Heart right ventricle (tissue), 16 donors: ENCODE measurements at places on chromosomes 7 and 10. TPM values are rescaled to one million over a fixed set of nuclear protein-coding genes. Genes with fewer than 3 reads are reported as not detected.

GRCh38 chr10:119221666-119222065, 14.3 kb downstream of the GRK5 start:
- peaks cover 95% of the 10 kb centered on the region for H3K4me1 ChIP-seq
- peaks cover 3% of the 10 kb centered on the region for H3K36me3 ChIP-seq
- H3K27me3 ChIP-seq = no peaks in the 10 kb centered on the region
- no peak overlapping the region for H3K4me3 ChIP-seq
- peak overlapping the region; percentile 76 for H3K27ac ChIP-seq
- no peak for DNase-seq

DNA sequence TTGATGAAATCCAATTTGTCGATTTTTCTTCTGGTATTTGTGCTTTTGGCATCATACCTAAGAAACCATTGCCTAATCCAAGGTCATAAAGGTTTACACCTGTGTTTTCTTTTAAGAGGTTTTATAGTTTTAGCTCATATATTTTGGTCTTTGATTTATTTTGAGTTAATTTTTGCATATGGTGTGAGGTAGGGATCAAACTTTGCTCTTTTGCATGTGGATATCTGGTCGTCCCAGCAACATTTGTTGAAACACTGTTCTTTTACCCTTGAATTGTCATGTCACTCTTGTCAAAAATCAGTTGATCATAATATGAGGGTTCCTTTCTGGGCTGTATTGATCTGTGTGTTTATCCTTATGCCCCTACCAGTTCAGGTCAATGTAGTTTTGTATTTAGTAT, 232.5 kb upstream of the SH2B2 start:
- H3K36me3 ChIP-seq = no peaks in the 10 kb centered on the region
- no peak overlapping the region for H3K27ac ChIP-seq
- no peaks in the 10 kb centered on the region for H3K27me3 ChIP-seq
- DNase-seq = no peak
- H3K4me3 ChIP-seq = no peak overlapping the region

GRCh38 chr7:63065684-63066083, 933.0 kb upstream of the ZNF722 start:
- no peak overlapping the region for H3K4me3 ChIP-seq
- no peaks in the 10 kb centered on the region for H3K27me3 ChIP-seq
- H3K4me1 ChIP-seq = no peaks in the 10 kb centered on the region
- no peak overlapping the region for H3K27ac ChIP-seq
- no peaks in the 10 kb centered on the region for H3K36me3 ChIP-seq

- no peak for DNase-seq
- no peak overlapping the region for H3K4me3 ChIP-seq
- H3K36me3 ChIP-seq = peaks cover 25% of the 10 kb centered on the region
- no peaks in the 10 kb centered on the region for H3K27me3 ChIP-seq
- H3K4me1 ChIP-seq = peaks cover 22% of the 10 kb centered on the region
These were observed 198.2 kb downstream of the TCF7L2 start for GRCh38 chr10:113148071-113148825.

GRCh38 chr7:23918856-23919255, 208.8 kb downstream of the STK31 start:
- no peak for DNase-seq
- H3K27me3 ChIP-seq = no peaks in the 10 kb centered on the region
- H3K36me3 ChIP-seq = no peaks in the 10 kb centered on the region
- no peak overlapping the region for H3K27ac ChIP-seq
- H3K4me3 ChIP-seq = no peak overlapping the region

DNA sequence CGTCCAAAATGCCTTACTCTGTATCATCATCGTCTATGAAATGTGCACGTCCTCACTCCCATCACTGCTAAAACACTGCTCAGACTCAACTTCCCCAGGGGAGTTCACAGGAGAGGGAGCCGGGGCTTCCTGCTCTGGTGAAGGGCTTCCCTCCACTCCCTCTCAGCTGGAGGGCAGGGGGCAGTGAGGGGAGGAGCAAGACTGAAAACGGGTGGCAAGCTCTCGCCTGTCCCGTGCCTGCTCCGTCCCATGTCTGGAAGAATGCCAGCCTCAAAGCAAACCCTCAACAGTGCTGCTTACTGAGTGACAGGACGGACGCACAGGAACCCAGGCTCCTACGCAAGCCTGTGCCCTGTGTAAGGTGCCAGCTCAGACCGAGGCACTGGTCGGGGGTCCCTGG, 25.1 kb downstream of the PRKAG2 start:
- no peak overlapping the region for H3K4me3 ChIP-seq
- H3K27ac ChIP-seq = peak overlapping the region; percentile 2
- H3K36me3 ChIP-seq = no peaks in the 10 kb centered on the region
- DNase-seq = peak; percentile 15
- H3K4me1 ChIP-seq = peaks cover 5% of the 10 kb centered on the region

DNA sequence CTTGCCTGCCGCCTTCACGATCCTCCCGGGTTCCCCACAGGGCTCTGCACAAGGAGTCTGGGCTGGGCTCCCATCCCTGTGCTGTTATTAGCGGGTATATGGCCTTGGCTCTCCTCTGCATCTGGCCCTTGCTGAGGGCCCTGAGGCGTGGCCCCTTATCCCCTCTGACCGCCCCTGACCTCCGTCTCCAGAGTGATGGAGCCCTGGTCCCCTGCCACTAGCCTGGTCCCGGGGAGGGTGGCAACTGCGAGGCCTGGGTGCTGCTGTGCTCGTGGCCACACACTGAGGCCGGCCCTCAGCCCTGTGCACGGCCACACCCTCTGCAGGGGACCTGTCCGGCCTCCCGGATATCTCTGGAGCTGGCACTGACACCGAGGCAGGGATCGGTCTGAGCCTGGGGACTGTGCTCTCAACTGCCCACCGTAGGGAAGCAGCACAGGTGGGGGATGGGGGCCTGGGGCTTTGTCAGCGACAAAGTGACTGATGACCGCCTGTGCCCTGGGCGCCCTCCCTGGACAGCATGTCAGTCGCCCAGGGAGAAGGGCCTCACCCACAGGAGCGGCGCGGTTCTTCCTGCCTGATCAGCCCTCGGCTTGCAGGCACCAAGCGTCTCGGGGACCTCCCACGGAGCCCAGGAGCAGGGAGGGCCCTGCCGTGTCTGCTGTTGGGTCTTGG, 72.4 kb downstream of the NKX6-2 start:
- peak; percentile 21 for DNase-seq
- H3K27ac ChIP-seq = no peak overlapping the region
- no peaks in the 10 kb centered on the region for H3K27me3 ChIP-seq

DNA sequence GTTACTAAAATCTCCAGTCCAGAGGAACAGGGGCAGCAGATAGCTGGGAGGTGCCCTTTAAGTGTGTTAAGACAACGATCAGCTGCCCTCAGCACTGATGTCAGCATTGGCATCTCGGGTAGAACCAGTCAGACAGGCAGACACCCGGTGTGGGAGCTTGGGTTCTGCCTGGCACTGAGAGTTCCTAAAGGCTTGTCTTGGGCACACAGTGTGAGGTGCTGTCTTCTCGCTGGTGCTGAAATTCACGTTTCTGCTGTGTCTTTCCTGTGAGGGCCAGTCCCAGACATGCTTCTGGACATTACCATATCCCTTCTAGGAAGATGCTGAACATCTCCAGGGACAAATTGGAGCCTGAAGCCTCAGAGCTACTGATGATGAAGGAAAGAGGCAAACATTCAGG, 156.2 kb downstream of the DNAJB6 start:
- no peak for DNase-seq
- H3K27me3 ChIP-seq = peaks cover 21% of the 10 kb centered on the region
- no peak overlapping the region for H3K4me3 ChIP-seq
- no peaks in the 10 kb centered on the region for H3K36me3 ChIP-seq
- no peak overlapping the region for H3K27ac ChIP-seq

DNA sequence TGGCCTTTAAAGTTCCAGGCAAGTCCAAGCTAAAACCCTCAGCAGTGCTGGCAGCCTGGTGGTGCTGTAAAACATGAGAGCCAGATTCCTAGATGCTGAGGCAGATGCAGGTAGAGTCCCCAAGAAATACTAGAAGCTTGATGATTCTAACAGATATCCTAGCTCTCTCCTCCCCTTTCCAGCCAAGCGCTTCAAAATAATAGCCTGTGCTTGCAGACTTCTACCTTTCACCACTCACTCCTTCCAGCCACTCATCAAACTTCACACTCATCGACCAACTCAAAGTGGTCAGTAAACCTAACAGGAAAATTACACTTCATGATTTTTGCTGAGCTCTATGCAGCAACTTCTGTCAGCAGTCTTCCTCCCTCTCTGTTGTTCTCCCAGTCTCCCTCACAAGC, 50.2 kb downstream of the LMBR1 start:
- H3K4me3 ChIP-seq = no peak overlapping the region
- no peaks in the 10 kb centered on the region for H3K36me3 ChIP-seq
- no peak for DNase-seq
- H3K27ac ChIP-seq = no peak overlapping the region

GRCh38 chr10:50991456-50992355, 82.6 kb upstream of the PRKG1 start:
- H3K36me3 ChIP-seq = no peaks in the 10 kb centered on the region
- no peaks in the 10 kb centered on the region for H3K27me3 ChIP-seq
- H3K4me3 ChIP-seq = peak overlapping the region; percentile 71
- peak; percentile 71 for DNase-seq
- no peaks in the 10 kb centered on the region for H3K4me1 ChIP-seq

DNA sequence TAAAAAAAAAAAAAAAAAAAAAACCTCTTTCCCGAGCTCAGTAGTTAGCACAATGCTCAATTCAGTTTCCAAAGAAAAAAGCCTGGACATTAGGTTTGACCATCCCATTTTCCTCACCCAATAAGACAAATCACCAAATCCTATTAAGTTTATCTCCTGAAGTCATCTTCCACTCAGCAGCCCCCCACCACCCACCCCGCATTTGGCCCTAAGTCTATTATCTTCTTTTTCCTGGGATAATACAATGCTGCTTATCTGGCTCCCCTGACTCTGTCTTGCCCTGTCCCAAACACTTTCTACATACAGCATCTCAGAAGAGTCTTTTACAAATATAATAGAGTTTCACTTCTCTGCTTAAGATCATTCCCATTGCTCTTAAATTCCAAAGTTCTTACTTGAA, 17.8 kb upstream of the LMOD2 start:
- H3K27me3 ChIP-seq = no peaks in the 10 kb centered on the region
- no peak overlapping the region for H3K4me3 ChIP-seq
- DNase-seq = no peak
- peak overlapping the region; percentile 70 for H3K27ac ChIP-seq
- H3K4me1 ChIP-seq = peaks cover 13% of the 10 kb centered on the region

- no peak overlapping the region for H3K4me3 ChIP-seq
- peak overlapping the region; percentile 15 for H3K27ac ChIP-seq
- no peak for DNase-seq
- H3K4me1 ChIP-seq = peaks cover 20% of the 10 kb centered on the region
- H3K27me3 ChIP-seq = no peaks in the 10 kb centered on the region
These were observed 18.1 kb downstream of the ADRB1 start for GRCh38 chr10:114061789-114062188.

GRCh38 chr7:44489955-44490350, 505 bp downstream of the NUDCD3 start:
- DNase-seq = no peak
- H3K4me1 ChIP-seq = peaks cover 52% of the 10 kb centered on the region
- H3K4me3 ChIP-seq = peak overlapping the region; percentile 90
- H3K36me3 ChIP-seq = no peaks in the 10 kb centered on the region

DNA sequence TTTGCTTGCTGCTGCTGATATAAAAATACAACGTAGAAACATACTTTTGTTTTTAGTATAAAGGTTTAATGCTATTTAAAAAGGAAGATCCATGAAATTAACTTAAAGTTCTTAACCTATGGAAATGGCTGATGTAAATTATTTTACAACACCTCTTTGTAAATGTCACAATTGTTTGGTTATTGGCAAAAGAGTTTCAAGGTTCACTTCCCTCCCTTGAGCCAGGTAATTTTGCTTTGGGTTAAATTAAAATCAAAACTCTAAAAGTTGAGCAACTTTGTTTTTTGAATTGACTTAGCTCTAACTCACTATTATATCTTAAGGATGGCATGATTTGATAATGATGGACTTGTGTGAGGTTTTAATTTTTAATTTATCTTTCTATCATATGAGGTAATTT, 39.2 kb upstream of the CYP2C18 start:
- DNase-seq = no peak
- no peak overlapping the region for H3K27ac ChIP-seq
- H3K36me3 ChIP-seq = no peaks in the 10 kb centered on the region
- no peak overlapping the region for H3K4me3 ChIP-seq

DNA sequence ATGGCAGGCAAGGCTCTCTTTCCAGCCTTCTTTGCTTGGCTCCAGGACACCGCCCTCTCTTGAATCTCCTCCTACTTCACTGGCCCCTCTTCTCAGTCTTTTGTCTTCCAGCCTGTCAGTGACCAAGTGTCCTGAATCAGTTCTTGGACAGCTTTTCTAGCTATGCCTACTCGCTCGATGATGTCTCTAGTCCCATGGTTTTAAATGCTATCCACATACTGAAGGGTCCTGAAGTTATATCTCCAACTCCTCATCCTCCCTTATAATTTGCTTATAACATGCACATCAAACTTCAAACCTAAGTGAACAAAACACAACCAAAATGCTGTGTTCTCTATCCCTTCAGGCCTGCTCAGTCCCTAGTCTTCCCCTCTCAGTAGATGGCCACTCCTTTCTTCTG, 5.0 kb upstream of the GOLGA7B start:
- no peaks in the 10 kb centered on the region for H3K36me3 ChIP-seq
- no peak overlapping the region for H3K27ac ChIP-seq
- DNase-seq = no peak

DNA sequence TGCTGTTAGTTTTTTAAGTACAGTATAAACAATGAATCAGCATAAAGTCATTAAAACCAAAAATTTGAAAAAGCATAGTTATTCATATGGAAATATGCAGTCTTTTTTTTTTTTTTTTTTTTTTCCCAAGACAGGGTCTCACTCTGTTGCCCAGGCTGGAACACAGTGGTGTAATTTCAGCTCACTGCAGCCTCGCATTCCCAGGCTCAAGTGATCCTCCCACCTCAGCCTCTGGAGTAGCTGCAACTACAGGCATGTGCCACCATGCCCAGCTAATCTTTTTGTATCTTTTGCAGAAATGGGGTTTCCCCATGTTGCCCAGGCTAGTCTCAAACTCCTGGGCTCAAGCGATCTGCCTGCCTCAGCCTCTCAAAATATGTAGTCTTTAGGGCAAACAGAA, 182.0 kb downstream of the SEMA3E start:
- no peak overlapping the region for H3K4me3 ChIP-seq
- no peaks in the 10 kb centered on the region for H3K27me3 ChIP-seq
- no peak for DNase-seq
- H3K4me1 ChIP-seq = no peaks in the 10 kb centered on the region
- no peak overlapping the region for H3K27ac ChIP-seq

DNA sequence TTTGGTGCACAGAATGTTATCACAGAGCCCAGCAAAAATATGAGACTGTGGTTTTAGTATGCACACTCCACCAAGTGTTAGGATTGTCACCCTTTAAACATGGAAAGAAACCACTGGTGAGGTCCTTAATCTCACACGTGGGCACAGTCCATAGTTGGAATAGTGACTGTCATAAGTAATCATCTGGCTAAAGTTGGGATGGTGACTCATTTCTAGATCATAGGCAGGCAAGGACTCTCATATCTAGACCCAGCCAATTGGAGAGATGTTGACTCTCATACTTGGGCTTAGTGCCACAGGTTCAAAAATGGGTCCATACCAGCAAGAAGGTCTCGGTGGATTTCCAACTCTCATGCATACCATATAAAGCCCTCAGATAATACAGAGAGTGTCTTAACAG, 39.6 kb upstream of the ZNF680 start:
- H3K4me3 ChIP-seq = no peak overlapping the region
- H3K27me3 ChIP-seq = no peaks in the 10 kb centered on the region
- no peaks in the 10 kb centered on the region for H3K4me1 ChIP-seq
- H3K36me3 ChIP-seq = no peaks in the 10 kb centered on the region
- H3K27ac ChIP-seq = no peak overlapping the region
- no peak for DNase-seq

The AMPH gene
- 2.4 TPM for total RNA-seq

The ANKRD1 gene
- 4,809 TPM for total RNA-seq

The R3HCC1L gene
- total RNA-seq = 5.7 TPM

The PON1 gene
- total RNA-seq = not detected

The CYP26C1 gene
- total RNA-seq = not detected

The GIMAP5 gene
- total RNA-seq = 7.9 TPM

The OPALIN gene
- total RNA-seq = not detected
